ENCODE measurements at places on chromosomes 1 and 21. TPM values are rescaled to one million over a fixed set of nuclear protein-coding genes. Genes with fewer than 3 reads are reported as not detected.

Gene ZNF697
- total RNA-seq: 24.5 TPM

Gene ARHGAP30
- total RNA-seq: not detected

Gene TNFRSF4
- total RNA-seq: 3.6 TPM

Gene PCBP3
- not detected for total RNA-seq

Gene TDRD5
- not detected for total RNA-seq

Gene KCNQ4
- total RNA-seq: not detected

Gene CCDC28B
- 12.4 TPM for total RNA-seq

Gene LCE2A
- not detected for total RNA-seq

Gene LCE3D
- total RNA-seq: not detected

Gene TNFAIP8L2
- total RNA-seq: not detected

Gene CAMK1G
- total RNA-seq: not detected

Gene FMN2
- total RNA-seq: 0.19 TPM

Gene INAVA
- total RNA-seq: not detected

Gene HRNR
- not detected for total RNA-seq

Gene OXCT2
- total RNA-seq: 2.3 TPM

Gene IVL
- total RNA-seq: not detected

Gene ITLN2
- total RNA-seq: not detected

Gene C4BPA
- not detected for total RNA-seq

Gene ITGB2
- 0.33 TPM for total RNA-seq

Gene SLC6A9
- 0.65 TPM for total RNA-seq

Gene PGBD2
- total RNA-seq: 4.6 TPM

Gene AK4
- 47.4 TPM for total RNA-seq

Gene OR14A2
- total RNA-seq: not detected

Gene EFNA3
- total RNA-seq: 3.6 TPM

Gene CLDN17
- total RNA-seq: not detected

Gene ADCY10
- 0.48 TPM for total RNA-seq

Gene ZBTB7B
- 16.8 TPM for total RNA-seq

Gene TNFRSF25
- 18.9 TPM for total RNA-seq

Gene G0S2
- 4.6 TPM for total RNA-seq

Gene CELA3A
- total RNA-seq: not detected
